ENCODE measurements at places on chromosomes 5 and 9.

DNA sequence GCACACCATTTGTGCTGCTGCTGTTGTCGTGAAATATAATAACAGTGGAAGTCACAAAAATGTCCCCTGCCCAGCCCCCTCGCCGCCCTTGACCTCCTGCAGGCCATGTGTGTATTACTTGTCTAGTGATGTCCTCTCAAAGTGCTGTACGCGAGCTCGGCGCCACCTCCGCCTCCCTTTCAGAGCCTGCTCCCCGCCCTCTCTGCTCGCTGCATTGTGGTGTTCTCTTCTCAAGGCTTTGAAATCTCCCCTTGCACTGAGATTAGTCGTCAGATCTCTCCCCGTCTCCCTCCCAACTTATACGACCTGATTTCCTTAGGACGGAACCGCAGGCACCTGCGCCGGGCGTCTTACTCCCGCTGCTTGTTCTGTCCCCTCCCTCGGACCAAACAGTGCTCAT, 14.7 kb upstream of the CFAP157 start:
- DNase-seq: no peak
- no peak overlapping the region for H3K27ac ChIP-seq
- no peaks in the 10 kb centered on the region for H3K27me3 ChIP-seq

GRCh38 chr5:1648806-1649205, 125.0 kb upstream of the LPCAT1 start:
- no peak for DNase-seq
- no peak overlapping the region for H3K4me3 ChIP-seq
- H3K36me3 ChIP-seq: no peaks in the 10 kb centered on the region
- H3K27me3 ChIP-seq: peaks cover 6% of the 10 kb centered on the region

- no peak overlapping the region for H3K4me3 ChIP-seq
- no peaks in the 10 kb centered on the region for H3K36me3 ChIP-seq
- H3K4me1 ChIP-seq: peaks cover 5% of the 10 kb centered on the region
- no peak overlapping the region for H3K27ac ChIP-seq
These were observed 9.0 kb upstream of the EDF1 start for GRCh38 chr9:136875155-136875554.

GRCh38 chr9:124465736-124466135, 15.5 kb downstream of the ADGRD2 start:
- H3K36me3 ChIP-seq: no peaks in the 10 kb centered on the region
- H3K27ac ChIP-seq: no peak overlapping the region
- no peak for DNase-seq
- H3K4me1 ChIP-seq: no peaks in the 10 kb centered on the region
- H3K4me3 ChIP-seq: no peak overlapping the region

- H3K27ac ChIP-seq: no peak overlapping the region
- no peaks in the 10 kb centered on the region for H3K36me3 ChIP-seq
- no peak for DNase-seq
- H3K4me3 ChIP-seq: no peak overlapping the region
These were observed 87.9 kb downstream of the CEMIP2 start for GRCh38 chr9:71680189-71680980.

GRCh38 chr5:100518377-100518776, 16.8 kb upstream of the FAM174A start:
- no peaks in the 10 kb centered on the region for H3K27me3 ChIP-seq
- H3K27ac ChIP-seq: no peak overlapping the region
- H3K4me1 ChIP-seq: peaks cover 23% of the 10 kb centered on the region
- no peak overlapping the region for H3K4me3 ChIP-seq
